ENCODE measurements at places on chromosomes 2 and 18.

- no peak for DNase-seq
Observed at GRCh38 chr2:26333293-26333692, 12.7 kb upstream of the SELENOI start.

- DNase-seq, result no peak
Observed at GRCh38 chr18:78309924-78310323, 669.7 kb upstream of the SALL3 start.

DNA sequence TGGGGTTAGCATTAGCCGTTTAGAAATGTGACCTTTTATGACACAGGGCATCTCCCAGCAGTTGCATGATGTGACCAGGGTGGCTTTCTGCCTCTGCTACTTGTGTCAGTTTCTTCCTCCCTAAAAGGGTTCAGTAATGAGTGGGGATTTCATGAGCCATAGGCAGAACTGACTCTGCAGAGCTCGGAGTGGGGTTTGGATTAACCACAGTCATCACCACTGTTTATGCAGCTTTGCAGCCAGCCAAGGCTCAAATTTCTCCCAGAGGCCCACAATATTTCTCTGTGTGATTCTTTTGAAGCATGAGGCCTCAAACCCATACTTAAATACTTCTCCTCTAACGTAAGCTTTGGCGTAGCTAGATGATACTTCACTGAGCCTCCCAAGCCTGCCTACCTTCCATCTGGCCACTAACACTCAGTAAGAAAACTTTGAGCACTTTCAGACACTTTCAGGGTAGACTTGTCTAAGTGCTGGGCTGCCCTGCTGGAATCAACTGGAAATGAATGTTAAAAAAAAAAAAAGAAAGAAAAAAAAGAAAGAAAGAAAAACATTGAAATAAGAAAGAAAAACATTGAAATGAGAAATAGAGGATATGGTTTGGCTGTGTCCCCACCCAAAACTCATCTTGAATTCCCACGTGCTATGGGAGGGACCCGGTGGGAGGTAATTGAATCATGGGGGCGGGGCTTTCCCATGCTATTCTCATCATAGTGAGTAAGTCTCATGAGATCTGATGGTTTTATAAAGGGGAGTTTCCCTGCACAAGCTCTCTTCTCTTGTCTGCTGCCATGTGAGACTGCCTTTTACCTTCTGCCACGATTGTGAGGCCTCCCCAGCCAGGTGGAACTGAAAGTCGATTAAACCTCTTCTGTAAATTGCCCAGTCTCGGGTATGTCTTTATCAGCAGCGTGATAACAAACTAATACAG is 11.5 kb upstream of the LAPTM4A start:
- DNase-seq, result peak; percentile 95

DNA sequence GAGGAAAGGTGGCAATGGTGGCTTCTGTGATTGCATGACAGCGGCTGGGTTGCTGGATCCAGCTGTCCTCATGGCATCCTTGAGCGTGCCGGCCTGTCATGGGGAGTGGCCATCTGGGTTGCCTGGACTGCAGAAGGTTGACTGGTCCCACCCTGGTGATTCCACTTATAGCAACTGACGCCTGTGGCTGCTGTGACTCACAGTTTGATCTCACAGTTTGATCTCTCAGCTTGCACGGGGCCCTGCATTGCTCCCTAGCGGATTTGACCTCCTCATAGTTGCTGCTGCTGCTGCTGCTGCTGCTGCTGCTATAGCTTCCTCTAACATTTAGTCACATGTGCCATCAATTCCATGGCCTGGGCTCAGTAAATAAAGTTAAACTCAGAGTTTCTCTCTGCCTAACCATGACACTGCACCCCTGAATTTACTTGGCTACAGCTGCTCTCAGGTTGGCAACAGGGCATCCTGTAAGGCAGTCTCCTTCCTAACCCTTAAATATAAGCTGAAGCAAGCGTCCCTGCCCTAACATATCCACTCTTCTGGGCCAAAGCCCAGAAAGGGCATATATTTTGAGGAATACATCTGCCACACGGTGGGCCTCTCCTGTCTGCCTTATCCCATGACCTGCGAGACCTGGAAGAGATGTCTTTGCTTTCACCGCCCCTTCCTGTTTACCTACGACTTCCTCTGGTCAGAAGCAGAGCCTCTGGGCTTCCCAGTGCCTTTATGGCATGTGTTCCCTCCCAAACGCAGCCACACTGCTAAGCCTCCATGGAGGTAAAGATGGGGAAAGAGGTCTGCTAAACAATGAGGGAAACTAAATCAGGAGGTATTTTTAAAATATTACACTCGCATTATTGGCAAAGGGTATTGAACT is 37.8 kb upstream of the CCDC150 start:
- DNase-seq, result peak; percentile 94

GRCh38 chr2:98946855-98947254 is 10.8 kb upstream of the CRACDL start:
- DNase-seq, result no peak

DNA sequence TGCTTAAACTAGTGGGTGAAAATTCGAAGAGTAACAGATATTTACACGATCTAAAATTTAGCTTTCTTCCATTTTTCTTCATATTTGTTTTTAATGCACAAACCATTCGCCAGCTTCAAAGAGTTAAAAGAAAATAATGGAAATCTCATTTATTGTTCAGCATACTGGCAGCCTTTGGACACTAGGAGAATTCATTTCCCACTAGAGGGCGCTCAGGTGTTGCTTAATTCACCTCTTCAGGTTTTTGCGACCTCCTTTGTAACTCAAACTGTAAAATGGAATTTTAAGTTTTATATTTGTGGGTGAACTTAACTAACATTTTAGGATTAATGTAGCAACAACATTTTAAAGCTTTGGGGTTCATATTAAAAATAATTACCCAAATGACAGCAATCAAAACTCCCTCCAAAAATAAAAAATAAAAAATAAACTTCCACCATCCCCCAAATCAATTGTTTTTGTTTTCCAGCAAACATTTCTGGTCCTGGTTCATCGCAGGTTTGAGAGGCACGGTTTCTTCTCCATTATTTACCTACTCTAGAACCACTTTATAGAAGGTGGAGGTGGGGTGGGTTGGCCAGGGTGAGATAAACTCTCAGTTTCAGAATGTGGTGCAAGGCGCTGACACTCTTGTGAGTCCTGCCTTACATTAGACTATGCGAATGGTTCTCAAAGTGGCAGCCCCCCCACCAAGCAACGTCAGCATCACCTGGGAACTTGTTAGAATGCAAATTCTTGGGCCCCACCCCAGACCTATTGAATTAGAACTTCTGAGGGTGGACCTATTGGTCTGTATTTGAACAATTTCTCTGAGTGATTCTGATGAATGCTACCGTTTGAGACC is 24.7 kb upstream of the PNPT1 start:
- peak; percentile 87 for DNase-seq

GRCh38 chr2:20351555-20352229 is 1.0 kb upstream of the PUM2 start:
- no peak for DNase-seq

DNA sequence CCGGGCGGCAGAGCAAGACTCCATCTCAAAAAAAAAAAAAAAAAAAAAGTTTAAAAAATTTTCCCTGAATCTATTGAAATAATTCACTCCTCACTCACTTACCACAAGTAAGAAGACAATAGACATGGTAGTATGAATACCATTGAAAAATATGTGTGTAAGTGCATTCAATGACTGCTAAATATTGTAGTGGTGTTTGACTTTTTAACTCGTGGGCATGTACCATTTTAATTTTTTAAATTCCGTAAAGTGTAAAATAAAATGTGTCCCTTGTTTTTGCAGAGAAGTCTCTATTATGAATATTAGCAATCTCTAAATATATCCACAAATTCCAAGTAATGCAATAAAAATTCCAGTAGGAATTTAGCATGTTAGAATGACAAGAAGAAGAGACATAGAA is 134.1 kb downstream of the COPS8 start:
- no peak for DNase-seq

- DNase-seq, result no peak
Observed at GRCh38 chr2:180692322-180692721, 288.1 kb upstream of the UBE2E3 start.

GRCh38 chr2:216629784-216630183 is 3.4 kb upstream of the IGFBP2 start:
- no peak for DNase-seq

DNA sequence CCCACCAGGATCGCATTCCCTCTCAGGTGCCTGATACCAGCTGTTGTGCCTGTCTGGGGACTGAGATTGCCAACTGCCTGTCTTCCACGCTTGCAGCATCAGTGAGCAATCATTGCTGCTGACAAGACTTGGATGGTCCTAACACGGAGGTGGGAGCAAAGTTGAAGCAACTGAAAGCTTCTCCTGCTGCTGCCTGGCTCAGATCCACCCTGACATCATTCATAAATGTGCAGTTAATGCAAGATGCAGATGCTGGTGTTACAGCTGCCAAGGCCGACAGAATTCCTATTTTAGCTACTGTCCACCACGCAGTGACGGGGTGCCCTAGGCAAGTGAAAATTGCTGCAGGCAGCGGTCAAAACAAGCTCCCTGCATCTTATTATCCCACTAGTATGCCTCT is 131.4 kb downstream of the VWC2L start:
- peak; percentile 28 for DNase-seq

DNA sequence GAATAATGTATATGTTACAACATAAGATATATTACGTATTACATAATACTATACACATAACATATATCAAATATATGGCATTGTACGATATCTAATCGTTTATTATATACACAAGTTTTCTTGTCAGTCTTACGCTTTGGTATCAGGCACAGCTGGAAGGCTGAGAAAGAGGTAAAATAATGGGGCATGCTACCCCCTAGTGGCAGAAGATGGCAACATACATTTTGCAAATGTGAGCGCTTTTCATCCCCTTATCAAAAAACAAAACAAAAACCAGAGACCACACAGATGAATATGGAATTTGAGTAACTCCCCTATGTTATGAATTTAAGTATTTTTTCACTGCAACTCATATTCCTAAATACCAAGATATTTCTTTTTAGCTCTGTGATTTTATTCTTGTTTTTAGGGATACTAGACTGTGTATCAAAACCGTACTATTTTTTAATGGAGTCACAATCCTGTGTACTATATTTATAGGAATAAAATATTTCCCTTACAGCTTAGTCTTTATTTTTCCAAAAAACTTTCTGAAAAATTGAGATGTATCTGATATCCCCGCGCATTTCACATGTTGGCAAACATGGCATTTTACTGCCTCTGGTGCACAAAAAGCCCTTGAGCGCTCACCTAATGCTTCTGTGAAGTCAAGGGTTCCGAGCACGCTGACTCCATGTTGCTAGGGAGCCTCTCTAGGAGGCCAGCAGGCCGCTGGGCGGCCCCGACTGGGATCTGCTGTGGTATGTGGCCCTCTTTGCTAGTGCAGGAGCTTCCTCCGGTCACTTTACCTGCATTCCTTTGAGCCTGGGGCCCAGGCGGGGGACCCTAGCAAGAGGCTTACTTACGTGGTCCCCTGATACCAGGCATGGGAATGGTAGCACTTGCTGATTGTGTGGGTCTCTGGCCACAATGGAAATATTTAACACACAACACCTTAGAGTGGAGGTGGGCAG is 62.5 kb downstream of the SLC4A3 start:
- DNase-seq, result peak; percentile 82

- peak; percentile 96 for DNase-seq
Observed at GRCh38 chr18:13375302-13376255, 157.0 kb downstream of the LDLRAD4 start.

- DNase-seq, result no peak
Observed at GRCh38 chr2:97670471-97670870, 958 bp downstream of the C2orf92 start.

DNA sequence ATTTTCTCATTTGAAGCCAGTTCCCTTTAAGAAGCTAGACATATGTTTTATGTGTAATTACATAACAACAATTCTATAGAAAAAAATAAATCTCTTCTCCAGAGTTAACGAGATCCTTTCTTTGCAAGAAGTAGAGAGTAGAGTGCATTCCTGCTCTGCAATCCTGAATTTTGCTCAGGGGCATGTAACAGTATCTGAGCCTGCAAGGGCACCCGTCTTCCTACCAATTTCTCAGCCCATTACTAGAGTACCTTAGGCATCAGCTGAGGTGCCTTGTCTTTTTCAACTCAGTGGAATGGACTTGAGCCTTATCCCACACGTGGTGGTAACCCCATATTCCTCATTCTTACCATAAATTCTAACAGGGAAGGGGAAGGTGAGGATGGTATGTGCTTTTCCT is 205.9 kb downstream of the IKZF2 start:
- no peak for DNase-seq

All from choroid plexus epithelial cell (primary cell).